ENCODE measurements at places on chromosomes 7 and 10.

DNA sequence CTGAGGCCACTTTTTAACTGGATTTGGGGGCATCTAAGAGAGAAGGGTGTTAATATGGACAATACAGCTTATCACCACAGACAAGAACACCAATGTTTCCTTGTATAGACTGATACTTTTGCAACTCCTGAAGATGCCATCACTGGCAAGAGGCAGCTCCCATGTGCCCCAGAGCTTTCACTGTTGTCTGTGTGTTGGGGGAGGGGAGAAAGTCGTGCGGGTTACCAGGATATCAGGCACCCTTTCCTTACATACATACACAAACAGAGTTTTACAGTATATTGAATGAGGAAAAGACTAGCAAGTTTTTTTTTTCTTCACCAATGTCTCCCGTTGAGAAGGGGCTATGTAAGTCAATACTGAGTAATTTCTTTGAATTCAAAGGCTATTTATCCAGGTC, 4.1 kb upstream of the DLX6 start:
- DNase-seq: no peak

GRCh38 chr7:116545411-116545993, 20.7 kb downstream of the CAV1 start:
- DNase-seq: no peak

GRCh38 chr7:101539784-101540183, 89.3 kb downstream of the MYL10 start:
- no peak for DNase-seq

GRCh38 chr7:122014697-122015096, 129.4 kb downstream of the AASS start:
- DNase-seq: no peak

GRCh38 chr7:23298141-23298881, 828 bp upstream of the MALSU1 start:
- DNase-seq: peak; percentile 85

- no peak for DNase-seq
Measured at GRCh38 chr10:71440506-71441035, 43.9 kb downstream of the CDH23 start.

- DNase-seq: peak; percentile 97
Measured at GRCh38 chr7:70634610-70635068, 497.3 kb upstream of the GALNT17 start.

GRCh38 chr7:35522697-35523096, 172.2 kb downstream of the HERPUD2 start:
- DNase-seq: no peak

DNA sequence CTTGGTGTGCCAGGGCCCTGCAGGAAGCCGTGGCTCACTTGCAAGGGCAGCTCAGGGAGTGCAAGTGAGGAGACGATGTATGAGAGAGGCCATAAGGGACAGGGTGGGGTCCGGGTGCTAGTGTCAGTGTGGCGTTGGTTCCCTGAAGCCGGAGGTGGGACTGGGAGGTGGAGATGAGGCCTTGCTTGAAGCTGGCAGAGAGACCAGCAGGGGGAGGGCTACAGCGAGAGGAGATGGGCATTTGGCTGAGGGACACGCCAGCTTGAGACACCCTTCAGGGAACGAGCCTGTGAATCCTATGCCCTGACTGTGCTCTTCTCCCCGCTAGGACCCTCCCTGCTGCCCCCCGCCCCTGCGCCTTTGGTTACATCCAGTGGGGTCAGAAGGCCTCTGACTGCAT, 529.1 kb downstream of the TCERG1L start:
- DNase-seq: no peak

DNA sequence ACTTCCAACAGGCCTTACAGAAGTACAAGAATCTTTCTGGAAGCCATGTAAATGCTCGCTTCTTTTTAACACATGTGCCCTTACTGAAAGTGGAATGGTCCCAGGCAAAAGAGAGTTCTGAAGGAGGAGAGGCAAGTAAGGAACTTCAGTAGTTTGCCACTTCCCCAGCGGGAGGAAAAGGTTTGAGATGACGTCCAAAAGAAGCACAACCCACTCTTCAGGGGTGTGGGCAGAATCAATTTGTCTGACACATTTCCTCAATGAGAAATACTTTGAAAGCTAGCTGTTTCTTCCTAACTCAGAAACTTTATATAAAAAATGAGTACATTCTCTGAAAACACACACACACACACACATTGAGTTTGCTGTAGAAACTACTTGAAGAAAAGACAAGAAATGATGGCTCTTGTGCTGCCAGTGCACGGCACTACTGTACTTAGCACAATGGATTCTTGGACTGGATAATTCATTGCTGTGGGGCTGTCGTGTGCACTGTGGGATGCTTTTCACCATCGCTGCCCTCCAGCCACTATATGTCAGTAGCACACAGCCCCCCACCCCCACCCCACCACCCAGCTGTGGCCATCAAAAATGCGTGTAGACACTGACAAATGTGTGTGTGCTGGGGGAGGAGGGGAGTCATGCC, 183.0 kb downstream of the SRPK2 start:
- DNase-seq: no peak

DNA sequence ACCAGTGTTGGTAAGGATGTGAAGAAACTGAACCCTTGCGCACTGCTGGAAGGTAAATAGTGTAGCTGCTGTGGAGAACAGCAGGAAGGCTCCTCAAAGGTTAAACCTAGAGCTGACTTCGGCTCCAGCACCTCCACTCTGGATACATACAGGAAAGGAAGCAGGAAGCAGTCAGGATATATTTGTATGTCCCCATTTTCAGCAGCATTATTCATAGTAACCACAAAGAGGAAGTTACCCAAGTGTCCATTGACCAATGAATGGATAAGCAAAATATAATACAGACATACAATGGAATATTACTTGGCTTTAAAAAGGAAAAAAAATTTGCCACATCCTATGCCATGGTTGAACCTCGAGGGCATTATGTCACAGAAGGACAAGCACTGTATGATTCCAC, 15.0 kb downstream of the RET start:
- no peak for DNase-seq

DNA sequence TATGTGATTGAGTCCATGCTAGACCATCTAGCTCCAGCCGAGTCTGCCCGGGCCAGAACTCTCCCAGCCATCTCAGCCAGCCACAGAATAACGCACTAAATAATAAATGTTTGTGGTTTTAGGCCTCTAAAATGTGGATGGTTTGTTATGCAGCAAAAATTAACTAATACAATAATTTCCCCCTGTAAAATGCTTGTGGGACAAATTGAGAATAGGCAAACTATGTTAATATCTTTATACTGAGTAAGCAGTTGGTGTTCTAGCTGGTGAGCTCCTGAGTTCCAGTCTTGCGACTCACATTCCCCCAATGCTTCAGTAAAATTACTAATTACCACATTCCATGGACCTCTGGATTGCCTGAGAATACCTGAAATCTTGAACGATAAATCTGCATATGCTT, 316.8 kb upstream of the NFE2L3 start:
- DNase-seq: peak; percentile 83

GRCh38 chr7:34904987-34905386, 132.3 kb downstream of the DPY19L1 start:
- no peak for DNase-seq

DNA sequence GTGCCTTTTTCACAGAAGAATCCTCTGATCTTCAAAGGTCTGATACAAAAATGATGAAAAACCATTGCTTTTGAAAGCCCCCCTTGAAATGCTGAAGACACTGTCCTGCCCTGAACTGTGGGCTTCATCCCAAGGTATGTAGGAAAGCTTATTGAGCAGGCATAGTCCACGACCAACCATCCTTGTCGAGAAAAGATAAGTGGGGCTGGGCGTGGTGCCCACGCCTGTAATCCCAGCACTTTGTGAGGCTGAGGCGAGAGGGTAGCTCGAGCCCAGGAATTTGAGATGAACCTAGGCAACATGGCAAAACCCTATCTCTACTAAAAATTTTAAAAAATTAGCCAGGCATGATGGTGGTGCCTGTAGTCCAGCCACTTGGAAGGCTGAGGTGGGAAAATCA, 25.6 kb downstream of the TACR2 start:
- DNase-seq: no peak

DNA sequence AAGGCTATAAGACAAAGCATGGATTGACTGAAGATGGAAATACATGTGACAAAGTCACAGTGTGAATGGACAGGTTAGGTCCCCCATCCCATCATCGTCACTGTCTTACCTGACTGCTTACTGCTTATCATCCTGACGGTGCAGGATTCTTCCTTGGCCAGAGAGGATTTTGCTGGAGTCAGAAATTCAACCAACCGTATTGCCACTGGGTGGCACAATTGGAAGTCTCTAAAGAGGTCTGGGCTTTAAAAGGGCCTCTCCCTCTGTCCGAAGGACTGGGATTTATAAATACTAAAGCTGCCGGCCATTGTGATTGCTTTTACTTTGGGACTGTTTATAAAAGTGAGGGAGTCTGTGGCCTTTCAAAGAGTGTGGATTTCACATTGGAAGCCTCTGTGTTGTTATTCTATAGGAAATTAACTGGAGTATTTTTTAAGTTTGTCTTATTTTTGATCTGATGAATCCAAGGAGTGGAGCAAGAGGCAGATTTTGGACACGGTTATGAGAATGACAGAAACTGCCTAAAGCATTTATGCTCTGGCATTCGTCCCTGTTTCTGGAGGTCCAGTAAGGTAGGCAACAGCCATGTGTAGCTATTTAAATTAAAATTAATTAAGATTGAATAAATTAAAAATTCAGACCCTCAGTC, 113.3 kb upstream of the CREB5 start:
- peak; percentile 65 for DNase-seq

- DNase-seq: no peak
Measured at GRCh38 chr10:99235658-99236626, at the start of gene HPSE2. TSS of gene HPSE2 (minus strand) at chr10:99235852.

DNA sequence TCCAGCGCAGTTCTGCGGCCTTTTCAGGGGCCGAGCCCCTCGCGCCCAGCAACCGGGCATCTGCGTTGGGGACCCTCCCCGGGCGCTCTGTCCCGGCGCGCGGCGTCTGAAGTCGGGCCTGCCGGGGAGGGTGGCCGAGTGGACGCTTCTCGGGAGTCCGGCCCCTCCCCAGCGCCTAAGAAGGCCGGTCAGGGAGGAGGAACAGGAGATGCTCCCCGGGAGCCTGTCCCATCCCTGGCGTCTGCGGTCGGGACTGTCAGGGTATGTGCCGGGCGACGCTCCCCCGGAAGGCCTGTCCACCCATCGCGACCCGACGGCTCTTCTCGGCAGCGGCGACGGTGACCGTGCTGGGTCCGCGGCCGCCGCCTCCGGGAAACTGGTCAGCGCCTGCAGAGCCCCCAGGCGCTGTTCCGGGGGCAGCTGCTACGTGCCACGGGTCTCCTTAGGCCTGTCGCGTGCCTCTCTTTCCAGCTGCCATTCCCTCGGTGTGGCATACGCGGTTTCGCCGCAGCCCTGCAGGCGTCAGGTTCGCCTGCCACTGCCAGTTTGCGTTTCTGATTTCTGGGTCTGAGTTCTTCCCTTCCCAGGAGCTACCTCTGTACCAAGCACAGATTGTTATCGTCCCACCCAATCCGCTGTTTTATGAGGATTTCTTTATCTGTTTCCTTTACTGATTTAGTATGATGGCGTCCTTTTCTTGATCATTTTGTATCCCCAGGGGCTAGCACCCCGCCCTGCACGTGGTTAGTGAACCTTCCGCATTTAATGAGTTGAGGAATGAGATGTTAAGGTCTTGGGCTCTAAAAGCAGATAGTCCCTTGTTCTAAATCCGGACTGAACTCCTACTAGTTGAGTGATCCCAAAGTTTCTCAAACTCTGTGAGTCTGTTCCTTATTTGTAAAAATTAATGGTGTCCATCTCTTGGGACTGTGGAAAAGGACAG, 782 bp downstream of the IFIT5 start:
- DNase-seq: peak; percentile 66

DNA sequence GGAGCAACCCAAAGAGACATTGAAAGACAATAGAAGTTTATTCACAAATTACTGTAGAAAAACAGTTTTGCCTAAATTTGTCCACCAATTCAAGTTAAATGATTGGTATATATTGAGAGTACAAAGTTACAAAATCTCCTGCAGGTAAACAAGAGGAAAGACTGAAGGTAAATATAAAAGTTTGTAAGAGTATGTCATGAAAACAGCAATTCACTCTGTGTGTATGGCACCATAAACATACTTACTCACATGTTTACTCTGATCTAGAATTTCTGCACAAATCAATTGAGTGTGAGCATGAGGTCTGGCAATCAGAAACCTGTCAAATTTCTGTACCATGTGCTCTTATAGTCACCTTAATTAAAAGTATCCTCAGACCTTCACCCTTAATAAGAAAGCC, 800.9 kb upstream of the MBL2 start:
- no peak for DNase-seq

DNA sequence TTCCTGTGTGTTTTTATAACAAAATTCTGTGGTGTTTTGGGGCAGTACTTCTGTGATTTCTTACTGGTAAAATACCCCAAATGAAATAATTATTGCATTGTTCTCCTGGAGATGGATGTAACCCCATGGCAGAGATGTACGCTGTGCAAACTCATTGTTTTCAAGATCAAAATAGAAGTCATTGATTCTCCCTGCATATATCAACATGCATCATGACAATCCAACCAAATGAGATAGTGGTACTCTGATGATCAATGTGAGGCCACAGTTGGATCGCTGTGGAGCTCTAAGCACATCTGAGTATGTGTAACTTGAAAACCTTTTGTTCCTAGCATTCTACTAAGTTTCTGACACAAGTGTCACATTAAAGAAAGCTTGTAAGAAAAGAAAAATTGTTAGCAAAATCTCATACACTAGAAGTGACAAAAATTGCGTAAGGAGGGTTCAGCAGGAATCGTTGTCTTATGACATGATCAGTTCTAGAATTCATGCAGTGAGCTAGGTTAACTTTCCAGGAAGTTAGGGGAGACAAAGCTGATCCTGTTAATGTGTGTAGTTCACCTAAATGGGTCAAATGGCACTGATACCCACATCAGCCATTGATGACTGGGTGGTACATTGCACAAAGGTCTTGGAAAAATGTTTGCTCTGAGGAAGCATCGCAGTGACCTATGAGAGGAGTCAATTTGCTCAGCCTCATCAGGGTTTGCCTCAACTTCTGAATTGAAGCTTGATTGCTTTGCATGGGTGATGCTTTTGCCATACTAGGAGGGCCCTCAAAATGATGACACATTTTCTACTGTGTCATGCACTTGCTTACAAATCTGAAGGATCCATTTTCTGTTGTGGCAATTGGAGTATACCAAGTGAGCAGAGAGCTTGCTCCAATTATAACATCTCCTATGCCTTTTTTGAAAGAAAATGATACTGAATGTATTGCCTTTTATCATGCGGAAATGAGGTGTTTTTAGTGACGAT, 145.1 kb downstream of the PLXDC2 start:
- DNase-seq: no peak

GRCh38 chr10:102657984-102658724, 13.9 kb downstream of the TRIM8 start:
- no peak for DNase-seq

GRCh38 chr7:43385309-43385680, 197.6 kb upstream of the STK17A start:
- DNase-seq: no peak
